ENCODE measurements at places on chromosomes 7 and 10. TPM values are rescaled to one million over a fixed set of nuclear protein-coding genes. Genes with fewer than 3 reads are reported as not detected.

MYH16 gene
- total RNA-seq = not detected

CLRN3 gene
- not detected for total RNA-seq

- no peaks in the 10 kb centered on the region for H3K36me3 ChIP-seq
- no peak for DNase-seq
- no peak overlapping the region for H3K27ac ChIP-seq
- H3K4me1 ChIP-seq = no peaks in the 10 kb centered on the region
- H3K27me3 ChIP-seq = no peaks in the 10 kb centered on the region
These were observed 271.1 kb downstream of the SNX13 start for GRCh38 chr7:17669204-17669603.

DNA sequence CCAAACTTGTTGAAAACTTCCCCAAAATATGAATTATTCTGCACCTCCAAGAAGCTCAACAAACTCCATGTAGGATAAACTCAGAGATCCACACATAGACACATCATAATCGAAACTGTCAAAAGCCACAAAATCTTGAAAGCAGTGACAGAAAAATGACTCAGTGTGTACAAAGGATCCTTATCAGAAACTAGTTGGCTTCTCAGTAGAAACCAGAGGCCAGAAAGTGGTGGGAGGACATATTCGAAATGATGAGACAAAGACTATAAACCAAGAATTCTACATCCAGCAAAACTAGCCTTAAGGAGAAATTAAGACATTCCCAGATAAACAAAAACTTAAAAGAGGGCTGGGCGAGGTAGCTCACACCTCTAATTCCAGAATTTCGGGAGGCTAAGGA, 38.5 kb downstream of the MCMBP start:
- no peak overlapping the region for H3K4me3 ChIP-seq
- no peak overlapping the region for H3K27ac ChIP-seq

DNA sequence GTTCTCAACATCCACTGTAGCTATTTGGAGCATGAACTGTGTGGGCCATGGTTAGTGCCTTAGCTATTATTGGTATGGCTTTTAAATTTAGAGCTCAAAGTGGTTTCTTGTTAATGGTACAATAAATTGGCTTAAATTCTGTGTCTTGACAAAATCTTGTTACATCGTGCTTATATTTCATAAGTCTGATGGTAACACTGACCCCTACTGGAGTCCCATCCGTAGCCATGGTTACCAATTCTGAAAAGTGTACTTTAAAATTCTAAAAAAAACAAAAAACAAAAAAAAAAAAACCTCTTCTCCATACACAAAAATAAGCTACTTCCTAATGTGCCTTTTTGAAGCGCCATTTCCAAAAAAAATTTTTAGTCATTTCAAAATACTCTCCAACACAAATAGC, 6.4 kb upstream of the RPP30 start:
- H3K27me3 ChIP-seq = no peaks in the 10 kb centered on the region
- H3K4me3 ChIP-seq = no peak overlapping the region
- no peak for DNase-seq
- no peaks in the 10 kb centered on the region for H3K36me3 ChIP-seq

GRCh38 chr10:111972109-111972508, 211.5 kb downstream of the GPAM start:
- H3K36me3 ChIP-seq = no peaks in the 10 kb centered on the region
- H3K4me1 ChIP-seq = no peaks in the 10 kb centered on the region
- no peak for DNase-seq
- no peaks in the 10 kb centered on the region for H3K27me3 ChIP-seq
- H3K27ac ChIP-seq = no peak overlapping the region

GRCh38 chr7:71133232-71133622, 1.3 kb downstream of the GALNT17 start:
- H3K4me3 ChIP-seq = peak overlapping the region; percentile 81
- no peaks in the 10 kb centered on the region for H3K4me1 ChIP-seq
- peak overlapping the region; percentile 89 for H3K27ac ChIP-seq
- no peaks in the 10 kb centered on the region for H3K27me3 ChIP-seq
- DNase-seq = no peak
- H3K36me3 ChIP-seq = no peaks in the 10 kb centered on the region

GRCh38 chr7:98996150-98996552, 117.8 kb downstream of the TRRAP start:
- no peaks in the 10 kb centered on the region for H3K4me1 ChIP-seq
- no peak overlapping the region for H3K4me3 ChIP-seq
- peaks cover 14% of the 10 kb centered on the region for H3K36me3 ChIP-seq
- DNase-seq = no peak
- no peaks in the 10 kb centered on the region for H3K27me3 ChIP-seq

- no peak overlapping the region for H3K4me3 ChIP-seq
- H3K27me3 ChIP-seq = peaks cover 2% of the 10 kb centered on the region
- H3K27ac ChIP-seq = no peak overlapping the region
- H3K36me3 ChIP-seq = no peaks in the 10 kb centered on the region
- no peaks in the 10 kb centered on the region for H3K4me1 ChIP-seq
These were observed 6.5 kb downstream of the BAIAP2L1 start for GRCh38 chr7:98394377-98394836.

DNA sequence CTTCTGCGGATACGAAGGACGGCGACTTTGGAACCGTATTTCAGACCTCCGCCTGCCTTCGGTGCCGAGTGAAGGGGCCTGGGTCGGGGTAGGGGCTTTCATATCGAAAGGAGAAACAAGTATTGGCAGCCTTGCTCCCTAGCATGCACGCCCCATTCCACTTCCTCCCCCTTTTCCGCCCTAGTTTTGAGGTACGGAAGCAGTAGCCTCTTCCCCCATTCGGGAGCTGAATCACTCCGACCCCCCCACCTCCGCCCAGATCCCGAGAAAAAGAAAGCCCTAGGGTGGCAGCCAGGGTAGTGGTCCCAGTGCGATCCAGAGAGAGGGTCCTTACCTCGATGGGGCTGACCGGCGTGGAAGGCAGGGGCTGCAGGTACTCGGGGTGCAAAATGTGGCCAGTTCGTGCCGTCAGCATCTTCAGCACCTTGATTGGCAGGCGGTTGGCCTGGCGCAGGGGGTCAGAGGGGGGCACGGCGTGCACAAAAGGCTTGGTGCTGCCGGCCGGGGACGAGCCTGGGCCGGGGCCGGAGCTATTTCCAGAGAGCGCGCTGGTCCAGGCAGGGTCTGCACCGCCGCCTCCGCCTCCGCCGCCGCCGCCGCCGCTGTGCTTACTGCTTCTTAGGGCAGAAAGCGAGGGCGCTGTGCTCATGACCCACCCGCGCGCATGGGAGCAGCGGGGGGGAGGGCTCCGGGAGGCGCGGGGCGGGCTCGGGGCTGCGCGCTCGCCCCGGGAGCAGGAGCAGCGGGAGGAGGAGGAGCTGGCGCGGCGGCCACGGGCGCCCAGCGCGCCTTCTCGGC, 594 bp downstream of the ZNF503 start:
- H3K27me3 ChIP-seq = peaks cover 13% of the 10 kb centered on the region
- H3K4me1 ChIP-seq = peaks cover 52% of the 10 kb centered on the region
- H3K4me3 ChIP-seq = peak overlapping the region; percentile 95
- peak overlapping the region; percentile 90 for H3K27ac ChIP-seq
- H3K36me3 ChIP-seq = peaks cover 23% of the 10 kb centered on the region

Measured in tibial nerve (tissue), 4 donors.